ENCODE measurements at places on chromosomes 2 and 18. TPM values are rescaled to one million over a fixed set of nuclear protein-coding genes. Genes with fewer than 3 reads are reported as not detected.
A peak's percentile ranks its signal among the peaks of the same experiment; 100 is the strongest.

DNA sequence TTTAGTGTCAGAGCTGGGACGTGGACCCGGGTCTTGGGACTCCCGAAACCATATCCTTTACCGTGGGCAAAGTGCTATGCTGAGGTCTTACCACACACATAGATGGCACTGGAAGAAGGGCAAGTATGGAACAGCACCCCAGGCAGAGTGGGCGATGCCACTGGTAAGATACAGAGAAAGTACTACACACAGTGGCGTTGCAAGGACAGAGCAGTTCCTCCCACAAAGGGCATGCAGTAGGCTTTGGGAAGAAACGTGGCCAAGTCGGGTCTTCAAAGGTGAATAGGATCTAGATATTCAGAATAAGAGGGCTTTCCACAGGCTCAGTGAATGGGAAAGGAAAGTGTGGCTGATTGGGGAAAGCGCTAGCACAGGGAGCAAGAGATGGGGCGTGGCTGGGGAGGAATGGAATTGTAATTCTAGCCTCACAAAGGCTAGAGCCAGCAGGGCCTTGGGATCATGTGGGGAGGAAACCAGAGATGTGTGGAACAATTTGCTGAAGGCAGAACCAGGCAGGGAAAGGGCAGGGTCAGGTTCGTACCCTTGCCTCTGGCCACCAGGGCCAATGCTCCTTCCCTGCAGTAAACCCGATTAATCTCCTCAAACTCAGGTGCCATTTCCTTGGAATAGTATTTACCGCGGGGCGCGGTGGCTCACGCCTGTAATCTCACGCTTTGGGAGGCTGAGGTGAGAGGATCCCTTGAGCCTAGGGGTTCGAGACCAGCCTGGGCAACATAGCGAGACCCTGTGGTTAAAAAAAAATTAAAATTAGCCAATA is 36.0 kb downstream of the PCBP1 start:
- DNase-seq = peak; percentile 85

DNA sequence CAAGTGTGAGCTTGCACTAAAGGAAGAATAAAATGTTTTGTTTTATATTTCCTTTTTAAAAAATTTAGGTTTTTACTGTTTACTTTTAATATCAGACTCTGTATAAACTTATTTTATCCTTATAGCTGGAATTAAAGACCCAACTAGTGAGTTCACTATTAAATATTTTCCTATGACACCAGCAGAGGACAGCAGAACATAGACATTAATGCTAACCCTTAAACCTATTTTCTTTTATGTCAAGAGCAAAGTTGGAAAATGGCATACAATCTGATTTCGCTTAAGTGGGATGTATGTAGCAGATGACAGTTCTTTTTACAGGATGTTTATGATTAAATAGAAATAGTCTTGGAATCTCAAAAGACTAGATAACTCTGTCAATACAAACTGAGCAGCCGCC is 188.2 kb upstream of the XIRP2 start:
- DNase-seq = no peak

DNA sequence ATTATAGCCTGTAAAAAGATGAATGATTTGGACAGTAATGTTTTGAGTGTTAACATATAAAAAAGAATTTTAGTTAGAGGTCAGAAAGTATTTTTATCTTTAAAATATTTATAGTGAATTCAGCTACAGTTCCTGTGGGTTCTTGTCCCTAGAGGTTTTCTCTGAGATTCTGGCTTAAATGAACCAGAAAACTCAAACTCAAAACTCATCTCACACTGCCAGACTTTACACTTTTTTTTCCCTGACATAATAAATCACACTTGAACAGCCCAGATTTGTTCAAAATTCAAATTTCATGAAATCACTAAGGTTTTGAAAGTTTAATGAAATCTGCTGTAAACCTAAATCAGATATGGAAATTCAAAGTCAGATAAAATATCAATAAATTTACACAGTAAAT is 92.3 kb downstream of the KCNH7 start:
- DNase-seq = no peak

- peak; percentile 45 for DNase-seq
Observed at GRCh38 chr2:1678609-1679008, 65.7 kb downstream of the PXDN start.

The PPP4R1 gene
- 145 TPM for total RNA-seq

DNA sequence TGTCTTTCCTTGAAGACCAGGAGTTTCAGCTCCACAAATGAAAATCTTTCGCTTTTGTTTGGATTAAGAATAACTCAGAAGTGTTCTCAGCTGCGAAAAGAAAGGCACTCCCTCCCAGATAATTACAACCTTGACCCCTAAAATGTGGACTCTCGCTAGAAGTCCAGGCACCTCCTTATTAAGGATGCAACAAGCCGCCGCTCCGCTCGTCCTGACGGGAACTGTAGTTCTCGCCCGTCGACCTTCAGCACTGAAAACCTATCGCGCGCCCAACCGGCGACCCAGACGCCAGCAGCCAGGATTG is 559 bp downstream of the IMMT start:
- peak; percentile 95 for DNase-seq

GRCh38 chr2:172430027-172430426 is 2.6 kb downstream of the ITGA6 start:
- DNase-seq = no peak

- DNase-seq = no peak
Observed at GRCh38 chr2:54083021-54083420, 32.4 kb upstream of the ACYP2 start.

The RIF1 gene
- total RNA-seq = 70.8 TPM

- no peak for DNase-seq
Observed at GRCh38 chr18:54086863-54087262, 137.6 kb downstream of the MBD2 start.

DNA sequence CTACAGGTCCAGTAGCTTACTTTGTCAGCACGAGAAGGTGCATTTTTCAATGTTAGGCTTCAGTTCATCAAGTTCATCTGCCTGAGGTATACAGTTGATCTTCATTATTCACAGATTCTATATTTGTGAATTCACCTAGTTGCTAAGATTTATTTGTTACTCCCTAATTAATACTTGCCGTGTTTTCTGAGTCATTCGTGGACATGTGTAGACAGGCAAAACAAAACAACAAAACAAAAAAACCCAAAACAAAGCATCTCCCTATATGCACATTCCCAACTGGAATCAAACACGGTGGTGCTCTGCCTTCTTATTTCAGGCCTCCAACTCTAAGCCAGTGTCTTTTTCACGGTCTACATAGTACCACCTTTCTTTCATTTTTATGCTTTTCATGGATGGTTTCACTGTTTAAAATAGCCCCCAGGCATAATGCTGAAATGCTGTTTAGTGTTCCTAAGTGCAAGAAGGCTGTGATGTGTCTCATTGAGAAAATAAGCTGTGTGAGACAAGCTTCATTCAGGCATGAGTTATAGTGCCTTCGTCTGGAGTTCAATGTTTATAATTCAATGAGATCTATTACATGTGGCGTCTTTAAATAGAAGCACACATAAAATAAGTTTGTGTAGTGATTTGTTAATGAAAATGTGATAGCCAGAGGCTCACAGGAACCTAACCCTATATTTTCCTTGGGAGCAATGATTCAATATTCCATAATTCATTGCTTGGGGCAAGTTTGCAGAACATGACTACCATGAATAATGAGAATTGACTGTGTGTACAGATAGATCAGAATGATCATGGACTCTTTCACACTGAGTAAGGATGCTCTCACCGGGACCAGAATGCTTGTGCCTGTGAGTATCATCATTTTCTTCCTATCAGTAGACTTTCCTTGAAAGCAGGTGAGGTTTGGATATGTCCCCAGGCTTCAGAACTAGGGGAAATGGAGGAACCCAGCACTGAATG is 24.6 kb downstream of the ITGB6 start:
- no peak for DNase-seq

The FSIP2 gene
- 1.3 TPM for total RNA-seq

The POTEI gene
- 0.27 TPM for total RNA-seq

The NPHP1 gene
- 8.3 TPM for total RNA-seq

The DOK6 gene
- total RNA-seq = 14.1 TPM

DNA sequence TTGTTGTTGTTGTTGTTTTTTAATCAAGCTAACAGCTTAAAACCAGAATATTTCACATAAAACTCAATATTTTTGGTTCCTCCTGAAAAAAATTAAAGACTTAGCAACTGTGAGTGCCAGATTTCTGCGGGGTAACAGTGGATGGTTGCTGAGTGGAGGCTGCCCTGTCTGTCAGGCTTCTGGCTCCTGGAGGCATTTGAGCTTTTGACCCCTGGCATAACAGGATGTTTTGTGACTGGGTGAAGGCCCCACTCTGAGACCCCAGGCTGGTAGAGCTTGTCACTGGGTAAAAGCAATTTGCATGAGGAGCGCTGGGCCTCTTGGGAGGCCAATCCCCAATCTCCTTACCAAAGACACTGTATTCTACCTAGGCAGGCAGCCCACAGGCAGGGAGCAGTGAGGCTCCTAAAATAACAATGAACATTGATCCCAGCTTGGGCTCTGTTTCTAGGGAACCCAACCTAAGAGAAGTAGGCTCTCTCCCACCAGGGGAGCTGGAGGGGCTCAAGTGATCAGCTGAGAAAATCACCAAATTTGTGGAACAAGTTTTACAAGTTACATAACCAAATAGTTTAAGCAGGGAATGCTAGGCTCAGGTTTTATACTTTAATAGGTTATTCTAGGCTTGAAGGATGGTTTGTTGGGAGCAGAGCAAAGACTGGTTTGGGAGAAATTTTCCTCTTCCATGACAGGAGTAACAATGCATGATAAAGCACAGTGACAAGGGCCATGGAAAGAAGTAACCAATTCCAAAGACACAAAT is 5.9 kb upstream of the SPRED2 start:
- no peak for DNase-seq

The SOWAHC gene
- 30.9 TPM for total RNA-seq

DNA sequence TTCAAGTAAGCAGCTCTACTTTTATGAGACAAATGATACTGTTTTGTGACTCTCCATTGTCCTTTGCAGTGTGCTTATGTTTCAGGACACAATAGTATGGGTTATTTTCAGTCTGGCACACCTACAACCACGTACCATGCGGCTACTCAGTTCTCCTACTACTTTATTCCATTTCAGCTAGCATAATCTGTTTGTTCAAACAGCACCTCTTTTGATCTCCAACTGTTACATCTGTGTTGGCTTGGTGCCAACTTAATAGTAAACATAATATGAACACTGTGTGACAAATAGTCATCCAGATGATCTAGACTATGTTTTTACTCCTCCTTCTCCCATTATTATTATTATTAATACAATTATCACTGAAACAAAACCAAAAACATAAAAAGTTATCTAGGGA is 40.5 kb downstream of the MYO3B start:
- no peak for DNase-seq

- no peak for DNase-seq
Observed at GRCh38 chr2:95509408-95509807, 24.9 kb upstream of the TRIM43B start.

DNA sequence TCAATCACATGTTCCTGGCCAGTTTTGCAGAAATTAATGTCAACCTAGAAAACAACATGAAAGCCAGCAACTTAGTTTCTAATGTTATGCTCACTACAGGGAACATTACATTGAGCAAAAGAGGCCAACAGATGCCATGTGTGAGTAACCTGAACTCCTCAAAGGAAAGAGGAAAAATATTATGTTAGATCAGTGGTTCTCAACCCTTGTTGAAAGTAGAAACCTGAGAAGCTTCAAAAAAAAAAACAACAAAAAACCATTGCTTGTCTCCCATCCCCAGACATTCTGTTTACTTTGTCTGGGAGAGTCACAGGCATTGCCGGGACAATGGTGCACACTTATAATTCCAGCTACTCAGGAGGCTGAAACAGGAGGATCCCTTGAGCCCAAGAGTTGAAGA is 57.7 kb downstream of the METTL4 start:
- no peak for DNase-seq

DNA sequence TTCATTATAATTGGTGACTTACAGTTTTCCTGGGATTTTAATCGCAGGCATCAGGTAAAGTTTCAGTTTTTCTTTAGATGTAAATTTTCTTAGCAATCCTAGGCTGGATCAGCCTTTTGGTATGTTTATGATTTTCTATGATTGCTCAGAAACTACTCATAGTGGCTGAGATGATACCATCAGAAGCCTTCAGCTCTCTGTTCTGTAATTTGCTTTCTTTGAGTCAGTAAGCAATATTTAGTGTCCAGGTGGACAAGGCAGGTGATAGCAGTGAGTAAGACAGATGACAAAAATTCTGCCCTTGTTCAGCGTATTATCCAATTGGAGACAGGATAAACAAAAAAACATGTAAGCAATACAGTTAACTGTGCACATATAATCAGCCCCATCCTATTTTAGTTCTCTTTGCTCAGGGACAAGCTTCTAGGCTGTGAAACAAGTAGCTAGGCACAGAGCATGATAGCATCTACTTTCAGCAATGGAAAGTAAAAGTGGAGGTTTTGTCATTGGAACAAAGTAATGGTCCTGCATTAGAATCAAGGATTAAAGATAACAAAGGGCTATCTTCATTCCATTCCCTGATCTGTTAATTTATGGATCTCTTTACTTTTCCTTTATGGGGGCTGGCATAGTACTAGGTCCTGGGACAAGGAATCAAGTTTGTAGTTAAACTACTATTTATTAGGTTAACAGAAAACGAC is 100.8 kb downstream of the EPC2 start:
- DNase-seq = no peak
